ENCODE measurements at places on chromosomes 11 and 22. TPM values are rescaled to one million over a fixed set of nuclear protein-coding genes. Genes with fewer than 3 reads are reported as not detected.

- no peaks in the 10 kb centered on the region for H3K27me3 ChIP-seq
- no peaks in the 10 kb centered on the region for H3K4me1 ChIP-seq
- H3K36me3 ChIP-seq, result no peaks in the 10 kb centered on the region
- DNase-seq, result no peak
- no peak overlapping the region for H3K27ac ChIP-seq
Observed at GRCh38 chr22:44764974-44765373, 12.6 kb downstream of the ARHGAP8 start.

- H3K36me3 ChIP-seq, result no peaks in the 10 kb centered on the region
- no peak overlapping the region for H3K27ac ChIP-seq
- H3K4me1 ChIP-seq, result no peaks in the 10 kb centered on the region
- H3K27me3 ChIP-seq, result no peaks in the 10 kb centered on the region
- H3K4me3 ChIP-seq, result no peak overlapping the region
Observed at GRCh38 chr11:15605094-15605493, 490.4 kb downstream of the INSC start.

DNA sequence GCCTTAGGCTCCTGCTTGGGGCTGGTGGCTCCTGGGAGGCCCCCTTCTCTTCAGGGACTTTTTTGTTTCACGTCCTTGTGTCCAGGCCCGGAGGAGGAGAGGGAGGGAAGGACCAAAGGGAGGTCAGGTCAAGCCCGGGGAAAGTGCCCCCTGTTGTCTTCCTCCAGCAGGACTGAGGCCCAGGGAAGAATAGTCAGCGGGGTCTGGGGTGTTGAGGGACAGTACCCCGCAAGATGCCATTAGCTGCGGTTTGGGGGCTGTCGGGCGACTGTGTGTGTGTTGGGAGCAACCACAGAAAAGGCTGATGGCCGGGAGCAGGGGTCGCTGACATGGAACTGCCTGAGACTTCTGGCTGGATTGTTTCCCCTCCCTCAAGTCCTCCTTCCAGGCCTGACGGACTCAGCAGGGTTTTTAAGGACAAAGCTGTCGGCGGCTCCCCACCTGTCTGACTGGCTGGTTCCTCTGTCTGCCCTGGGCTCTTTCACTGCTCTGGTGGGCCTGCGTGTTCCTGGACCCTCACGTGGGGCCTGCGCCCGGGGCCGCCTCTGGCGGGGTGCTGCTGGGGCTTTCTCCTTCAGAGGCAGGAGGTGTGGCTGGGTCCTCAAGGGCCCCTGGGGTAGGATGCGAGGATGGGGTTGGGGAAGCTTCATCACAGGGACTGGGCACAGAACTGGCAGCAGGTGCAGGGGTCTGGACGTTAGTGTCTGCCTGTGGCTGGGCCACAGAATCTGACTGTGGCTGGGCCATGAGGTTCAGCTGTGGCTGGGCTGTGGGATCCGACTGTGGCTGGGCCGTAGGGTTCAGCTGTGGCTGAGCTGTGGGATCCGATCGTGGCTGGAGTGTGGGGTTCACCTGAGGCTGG, 1.5 kb downstream of the GPR152 start:
- H3K4me1 ChIP-seq, result peaks cover 41% of the 10 kb centered on the region
- no peak overlapping the region for H3K27ac ChIP-seq
- H3K4me3 ChIP-seq, result no peak overlapping the region
- H3K27me3 ChIP-seq, result no peaks in the 10 kb centered on the region
- no peak for DNase-seq

- no peaks in the 10 kb centered on the region for H3K4me1 ChIP-seq
- no peaks in the 10 kb centered on the region for H3K36me3 ChIP-seq
- H3K4me3 ChIP-seq, result no peak overlapping the region
- no peak overlapping the region for H3K27ac ChIP-seq
Observed at GRCh38 chr11:1202154-1202775, 20.6 kb upstream of the MUC5B start.

- no peak overlapping the region for H3K27ac ChIP-seq
- H3K4me1 ChIP-seq, result no peaks in the 10 kb centered on the region
- DNase-seq, result no peak
- no peaks in the 10 kb centered on the region for H3K36me3 ChIP-seq
Observed at GRCh38 chr22:25970374-25970911, 198.8 kb upstream of the SEZ6L start.

GRCh38 chr11:74465291-74465708, 2.0 kb downstream of the KCNE3 start:
- no peaks in the 10 kb centered on the region for H3K36me3 ChIP-seq
- no peak overlapping the region for H3K4me3 ChIP-seq
- H3K27ac ChIP-seq, result no peak overlapping the region
- peaks cover 4% of the 10 kb centered on the region for H3K27me3 ChIP-seq
- H3K4me1 ChIP-seq, result no peaks in the 10 kb centered on the region
- no peak for DNase-seq

- H3K4me3 ChIP-seq, result no peak overlapping the region
- DNase-seq, result no peak
- no peaks in the 10 kb centered on the region for H3K27me3 ChIP-seq
- no peaks in the 10 kb centered on the region for H3K36me3 ChIP-seq
- no peak overlapping the region for H3K27ac ChIP-seq
Observed at GRCh38 chr11:132605825-132606570, 926.3 kb downstream of the OPCML start.

- no peaks in the 10 kb centered on the region for H3K36me3 ChIP-seq
- H3K27me3 ChIP-seq, result no peaks in the 10 kb centered on the region
- DNase-seq, result no peak
- H3K27ac ChIP-seq, result no peak overlapping the region
Observed at GRCh38 chr22:44526779-44527126, 28.7 kb upstream of the RTL6 start.

DNA sequence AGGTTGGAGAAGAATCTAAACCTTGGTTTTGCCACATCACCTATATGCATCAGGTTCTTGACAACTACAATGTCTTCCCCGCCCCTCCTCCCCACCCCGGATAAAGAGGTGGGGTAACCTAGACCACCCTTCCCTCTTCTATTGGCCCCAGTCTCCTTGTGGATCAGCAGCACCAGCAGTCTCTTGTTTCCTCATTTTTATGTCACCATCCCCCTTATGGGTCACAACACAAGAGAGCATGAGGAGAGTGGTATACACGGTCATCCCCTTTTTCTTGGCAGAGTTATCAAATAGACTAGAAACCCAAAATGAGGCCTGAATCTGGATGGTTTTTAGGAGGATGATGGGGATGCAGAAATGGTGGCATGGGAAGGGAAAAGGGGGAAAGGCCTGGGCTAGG, 1.2 kb downstream of the MS4A4E start:
- H3K4me1 ChIP-seq, result no peaks in the 10 kb centered on the region
- H3K27ac ChIP-seq, result no peak overlapping the region
- no peaks in the 10 kb centered on the region for H3K27me3 ChIP-seq
- no peak overlapping the region for H3K4me3 ChIP-seq

DNA sequence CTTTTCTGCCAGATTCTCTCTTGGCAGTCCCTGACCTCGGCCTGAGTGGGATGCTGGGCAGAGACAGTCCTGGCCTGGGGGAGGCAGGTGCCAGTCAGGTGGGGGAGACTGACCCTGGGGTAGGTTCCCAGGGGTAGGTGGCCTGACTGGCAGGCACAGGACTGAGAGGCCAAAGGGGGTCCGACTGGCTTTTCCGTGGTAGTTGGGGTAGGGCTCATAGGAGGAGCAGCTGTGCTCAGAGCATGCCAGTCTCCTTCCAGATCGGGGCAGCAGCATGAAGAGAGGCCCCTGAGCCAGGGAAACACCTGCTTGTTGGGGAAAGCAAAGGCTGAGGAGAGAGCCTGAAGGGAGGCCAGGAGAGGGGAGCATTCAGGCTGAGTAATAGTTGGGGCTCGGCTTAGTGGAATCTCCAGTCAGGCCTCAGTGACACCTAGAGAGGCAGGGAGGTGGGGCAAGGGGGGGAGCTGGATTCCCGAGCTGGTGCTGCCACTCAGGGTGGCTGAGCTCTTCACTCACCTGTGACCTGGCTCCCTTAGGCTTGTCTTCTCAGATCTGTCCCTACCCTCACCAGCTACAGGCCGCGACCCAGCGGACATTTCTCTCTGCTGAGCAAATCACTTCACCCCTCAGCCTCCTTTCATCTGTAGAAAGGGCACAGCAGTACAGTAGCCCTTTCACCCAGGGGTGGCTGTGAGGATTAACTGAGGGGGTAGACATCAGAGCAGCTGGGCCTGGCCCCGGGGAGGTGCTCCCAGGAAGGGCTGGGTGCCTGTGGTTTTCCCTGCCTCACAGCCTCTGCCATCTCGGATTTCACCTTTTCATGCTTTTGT, 26.2 kb downstream of the MCM5 start:
- H3K4me3 ChIP-seq, result no peak overlapping the region
- H3K4me1 ChIP-seq, result no peaks in the 10 kb centered on the region
- H3K27ac ChIP-seq, result no peak overlapping the region
- H3K36me3 ChIP-seq, result peaks cover 7% of the 10 kb centered on the region

GRCh38 chr22:22737590-22737989, 93.2 kb downstream of the GGTLC2 start:
- no peak overlapping the region for H3K4me3 ChIP-seq
- no peak overlapping the region for H3K27ac ChIP-seq
- DNase-seq, result no peak
- no peaks in the 10 kb centered on the region for H3K27me3 ChIP-seq
- H3K4me1 ChIP-seq, result peaks cover 36% of the 10 kb centered on the region

- no peak overlapping the region for H3K27ac ChIP-seq
- no peaks in the 10 kb centered on the region for H3K4me1 ChIP-seq
- H3K27me3 ChIP-seq, result no peaks in the 10 kb centered on the region
- no peak overlapping the region for H3K4me3 ChIP-seq
- DNase-seq, result no peak
- H3K36me3 ChIP-seq, result no peaks in the 10 kb centered on the region
Observed at GRCh38 chr11:27310707-27311106, 52.3 kb downstream of the CCDC34 start.

GRCh38 chr22:40094485-40094884, 83.2 kb upstream of the TNRC6B start:
- H3K27ac ChIP-seq, result no peak overlapping the region
- H3K27me3 ChIP-seq, result no peaks in the 10 kb centered on the region
- H3K4me3 ChIP-seq, result peak overlapping the region; percentile 13

GRCh38 chr11:134752964-134753770, 341.1 kb upstream of the B3GAT1 start:
- H3K27me3 ChIP-seq, result no peaks in the 10 kb centered on the region
- H3K27ac ChIP-seq, result no peak overlapping the region
- no peaks in the 10 kb centered on the region for H3K36me3 ChIP-seq
- DNase-seq, result no peak
- H3K4me1 ChIP-seq, result no peaks in the 10 kb centered on the region
- no peak overlapping the region for H3K4me3 ChIP-seq

- peaks cover 5% of the 10 kb centered on the region for H3K27me3 ChIP-seq
- H3K4me3 ChIP-seq, result no peak overlapping the region
- H3K36me3 ChIP-seq, result no peaks in the 10 kb centered on the region
- H3K4me1 ChIP-seq, result no peaks in the 10 kb centered on the region
Observed at GRCh38 chr11:120517801-120518291, 6.3 kb downstream of the GRIK4 start.

DNA sequence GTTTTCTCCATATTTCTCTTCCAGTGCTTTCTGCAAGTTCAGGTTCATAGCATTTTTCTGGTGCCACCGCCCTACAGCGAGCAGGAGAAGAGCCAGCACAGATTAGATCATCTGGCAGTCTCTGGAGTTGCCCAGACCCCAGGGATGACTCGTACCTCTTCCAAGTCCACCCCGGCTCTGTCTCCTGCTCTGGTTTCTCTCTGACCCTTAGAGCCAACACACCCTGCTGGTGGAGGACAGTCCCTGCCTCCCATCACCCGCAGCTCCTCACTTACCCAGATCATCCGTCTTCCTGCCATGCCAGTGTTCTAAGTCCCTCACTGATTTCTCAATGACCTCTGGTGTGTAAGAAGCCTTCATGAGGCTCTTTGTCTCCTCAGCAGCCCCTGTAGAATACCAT, 28.0 kb downstream of the TST start:
- H3K27ac ChIP-seq, result no peak overlapping the region
- peaks cover 9% of the 10 kb centered on the region for H3K27me3 ChIP-seq
- no peaks in the 10 kb centered on the region for H3K4me1 ChIP-seq
- H3K4me3 ChIP-seq, result no peak overlapping the region
- no peaks in the 10 kb centered on the region for H3K36me3 ChIP-seq

GRCh38 chr11:68263444-68264035, 8.2 kb downstream of the C11orf24 start:
- no peaks in the 10 kb centered on the region for H3K4me1 ChIP-seq
- peaks cover 9% of the 10 kb centered on the region for H3K36me3 ChIP-seq
- H3K27ac ChIP-seq, result no peak overlapping the region
- DNase-seq, result no peak
- no peak overlapping the region for H3K4me3 ChIP-seq

- no peak overlapping the region for H3K27ac ChIP-seq
- H3K36me3 ChIP-seq, result no peaks in the 10 kb centered on the region
- no peaks in the 10 kb centered on the region for H3K27me3 ChIP-seq
- DNase-seq, result no peak
- no peaks in the 10 kb centered on the region for H3K4me1 ChIP-seq
Observed at GRCh38 chr11:7175007-7175406, 76.7 kb upstream of the SYT9 start.

The SLC7A4 gene
- total RNA-seq, result 0.13 TPM

The TMEM45B gene
- 0.44 TPM for total RNA-seq

The HBB gene
- not detected for total RNA-seq

The INSC gene
- total RNA-seq, result not detected

The MYEOV gene
- total RNA-seq, result not detected

The CEP126 gene
- total RNA-seq, result 1.8 TPM

The IL17REL gene
- 0.29 TPM for total RNA-seq

The ENTHD1 gene
- total RNA-seq, result 0.16 TPM

The GAS2L1 gene
- total RNA-seq, result 0.61 TPM

The NCF4 gene
- 5.1 TPM for total RNA-seq

The RASSF10 gene
- not detected for total RNA-seq

The ANKK1 gene
- total RNA-seq, result 0.57 TPM

The AGBL2 gene
- total RNA-seq, result 2.6 TPM

The BAD gene
- 40.4 TPM for total RNA-seq

The PTH gene
- total RNA-seq, result not detected

The KRTAP5-7 gene
- not detected for total RNA-seq
